ENCODE measurements at places on chromosomes 5 and 9. TPM values are rescaled to one million over a fixed set of nuclear protein-coding genes. Genes with fewer than 3 reads are reported as not detected.

Gene PALM2AKAP2
- total RNA-seq: not detected

Gene CARD6
- total RNA-seq: 4.3 TPM

Gene UNC5A
- total RNA-seq: not detected

Gene PCDHGB2
- 0.47 TPM for total RNA-seq

Gene CMBL
- total RNA-seq: 1.1 TPM

Gene SMIM15
- 34.4 TPM for total RNA-seq

Gene LCN9
- not detected for total RNA-seq

Gene SELENOP
- total RNA-seq: 2.7 TPM

Gene TLX3
- not detected for total RNA-seq

Gene ADRB2
- 11.3 TPM for total RNA-seq

Gene TSLP
- not detected for total RNA-seq

Gene SYK
- total RNA-seq: 3.9 TPM

GRCh38 chr5:73215891-73216610 lies 43.1 kb downstream of the TMEM174 start:
- peaks cover 13% of the 10 kb centered on the region for H3K4me1 ChIP-seq
- no peaks in the 10 kb centered on the region for H3K36me3 ChIP-seq
- peaks cover 14% of the 10 kb centered on the region for H3K27me3 ChIP-seq
- no peak overlapping the region for H3K27ac ChIP-seq
- H3K4me3 ChIP-seq: peak overlapping the region; percentile 34

GRCh38 chr5:19608444-19609002 lies 379.5 kb downstream of the CDH18 start:
- H3K36me3 ChIP-seq: no peaks in the 10 kb centered on the region
- no peaks in the 10 kb centered on the region for H3K4me1 ChIP-seq
- no peak overlapping the region for H3K4me3 ChIP-seq
- H3K27ac ChIP-seq: no peak overlapping the region
- no peaks in the 10 kb centered on the region for H3K27me3 ChIP-seq
- DNase-seq: no peak

GRCh38 chr5:52784737-52785136 lies 3.0 kb upstream of the ITGA1 start:
- H3K27ac ChIP-seq: no peak overlapping the region
- no peak overlapping the region for H3K4me3 ChIP-seq
- peaks cover 9% of the 10 kb centered on the region for H3K27me3 ChIP-seq

- no peak overlapping the region for H3K4me3 ChIP-seq
- H3K27me3 ChIP-seq: no peaks in the 10 kb centered on the region
- no peaks in the 10 kb centered on the region for H3K36me3 ChIP-seq
- no peaks in the 10 kb centered on the region for H3K4me1 ChIP-seq
These were observed 29.6 kb downstream of the ZNF366 start for GRCh38 chr5:72477644-72478043.

- no peak for DNase-seq
- no peaks in the 10 kb centered on the region for H3K4me1 ChIP-seq
- H3K36me3 ChIP-seq: no peaks in the 10 kb centered on the region
These were observed 269.9 kb downstream of the MED10 start for GRCh38 chr5:6108540-6108848.

DNA sequence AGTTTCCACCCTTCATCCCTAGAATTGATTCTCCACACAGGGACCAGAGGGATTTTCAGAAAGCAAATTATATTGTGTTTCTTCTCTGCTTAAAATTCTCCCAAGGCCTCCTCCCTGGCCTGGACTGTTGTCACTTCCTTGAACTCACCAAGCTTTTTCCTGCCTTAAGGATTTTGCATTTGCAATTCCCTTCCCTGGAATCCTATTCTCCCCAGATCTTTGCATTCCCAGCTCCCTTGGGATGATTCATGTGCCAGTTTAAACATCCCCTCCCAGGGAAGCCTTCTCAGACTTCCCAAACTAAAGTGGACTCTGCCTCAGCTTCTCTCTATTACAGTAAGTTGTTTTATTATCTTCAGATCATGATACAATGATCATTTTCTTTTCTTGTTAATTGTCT lies 35.2 kb upstream of the PDE8B start:
- no peaks in the 10 kb centered on the region for H3K36me3 ChIP-seq
- H3K4me1 ChIP-seq: peaks cover 3% of the 10 kb centered on the region
- no peak for DNase-seq
- no peak overlapping the region for H3K27ac ChIP-seq
- H3K27me3 ChIP-seq: peaks cover 7% of the 10 kb centered on the region
- no peak overlapping the region for H3K4me3 ChIP-seq

GRCh38 chr5:171597946-171598640 lies 178.6 kb downstream of the FGF18 start:
- H3K4me3 ChIP-seq: no peak overlapping the region
- H3K27ac ChIP-seq: no peak overlapping the region
- DNase-seq: no peak
- H3K4me1 ChIP-seq: peaks cover 2% of the 10 kb centered on the region
- no peaks in the 10 kb centered on the region for H3K36me3 ChIP-seq

- no peaks in the 10 kb centered on the region for H3K4me1 ChIP-seq
- H3K4me3 ChIP-seq: no peak overlapping the region
- no peaks in the 10 kb centered on the region for H3K36me3 ChIP-seq
These were observed 166.0 kb downstream of the SPATA31D1 start for GRCh38 chr9:82154573-82154972.

DNA sequence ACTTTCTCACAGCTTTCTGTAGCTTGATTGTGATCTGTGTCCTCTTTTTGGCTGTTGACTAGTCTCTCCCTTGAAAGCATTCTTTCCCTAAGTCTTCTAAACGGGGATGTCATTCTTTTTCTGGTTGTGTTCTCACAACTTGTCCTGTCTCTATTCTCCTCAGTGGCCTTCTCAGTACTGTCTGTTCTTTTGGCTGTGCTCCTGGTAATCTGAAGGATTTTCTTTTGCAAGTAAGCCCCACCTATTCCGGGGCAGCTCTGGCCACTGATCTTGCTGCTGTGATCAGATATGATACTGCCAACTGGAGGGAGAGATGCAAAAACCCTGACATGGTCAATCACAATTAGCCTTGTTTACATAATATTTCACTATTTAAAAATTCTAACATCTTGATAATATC lies 172.2 kb downstream of the CDC42SE2 start:
- H3K27me3 ChIP-seq: no peaks in the 10 kb centered on the region
- DNase-seq: no peak
- H3K27ac ChIP-seq: no peak overlapping the region
- no peaks in the 10 kb centered on the region for H3K4me1 ChIP-seq
- H3K36me3 ChIP-seq: peaks cover 5% of the 10 kb centered on the region

DNA sequence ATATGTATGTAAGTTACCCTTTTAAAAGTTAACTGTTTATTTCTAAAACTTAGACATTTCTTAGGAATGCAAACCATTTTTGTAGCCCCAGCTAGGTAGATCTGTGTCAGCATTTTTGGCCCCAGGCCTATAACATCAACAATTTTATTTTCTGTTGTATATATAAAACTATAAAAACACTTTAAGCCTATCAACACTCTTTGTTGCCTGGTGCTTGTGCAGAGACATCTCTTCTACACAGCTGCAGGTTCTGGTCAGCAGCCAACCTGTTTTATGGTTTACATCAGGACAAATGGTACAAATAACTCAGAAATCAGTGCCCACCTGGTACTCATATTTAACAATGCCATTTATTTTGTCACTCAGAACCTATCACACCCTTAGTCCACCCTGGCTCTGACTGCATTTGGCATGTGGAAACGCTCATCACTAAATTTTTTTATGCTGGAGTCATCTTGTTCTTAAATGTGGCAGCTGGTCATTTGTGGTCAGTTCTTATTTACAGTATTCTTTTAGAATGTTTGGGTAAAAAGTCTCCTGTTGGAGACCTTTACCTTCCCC lies 173.4 kb downstream of the DNAH5 start:
- H3K27ac ChIP-seq: no peak overlapping the region
- H3K36me3 ChIP-seq: no peaks in the 10 kb centered on the region
- H3K4me1 ChIP-seq: no peaks in the 10 kb centered on the region
- DNase-seq: no peak

GRCh38 chr5:67182301-67182790 lies 14.3 kb downstream of the CD180 start:
- no peak overlapping the region for H3K4me3 ChIP-seq
- no peaks in the 10 kb centered on the region for H3K27me3 ChIP-seq
- no peaks in the 10 kb centered on the region for H3K36me3 ChIP-seq
- peak overlapping the region; percentile 57 for H3K27ac ChIP-seq
- DNase-seq: no peak
- peaks cover 17% of the 10 kb centered on the region for H3K4me1 ChIP-seq

DNA sequence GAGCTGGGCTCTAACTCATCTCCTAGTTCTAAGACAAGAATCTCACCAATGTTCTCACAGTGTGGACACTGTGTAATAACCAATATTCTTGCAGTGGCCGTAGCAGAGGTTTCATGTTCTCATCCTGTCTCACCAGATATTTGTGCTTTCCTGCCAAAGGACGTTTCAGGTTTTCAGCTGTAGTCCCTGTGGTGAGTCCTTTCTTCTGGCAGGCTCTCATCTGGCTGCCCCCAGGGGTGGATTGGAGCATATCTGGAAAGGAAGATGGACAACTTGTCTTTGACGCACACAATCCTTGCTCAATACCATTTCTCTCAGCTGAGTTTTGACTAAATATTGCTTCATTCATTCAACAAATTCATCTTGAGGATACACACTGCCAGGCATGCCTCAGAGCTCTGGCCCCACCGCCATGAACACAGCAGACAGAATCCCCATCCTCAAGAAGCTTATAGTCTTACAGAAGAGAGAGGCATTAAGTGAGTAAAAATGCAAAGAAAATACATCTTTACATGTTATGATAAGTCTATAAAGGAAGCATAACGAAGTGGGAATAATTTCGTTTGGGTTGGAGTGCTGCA lies 33.8 kb upstream of the NEURL1B start:
- H3K36me3 ChIP-seq: no peaks in the 10 kb centered on the region
- H3K27me3 ChIP-seq: peaks cover 44% of the 10 kb centered on the region
- H3K27ac ChIP-seq: no peak overlapping the region
- no peak overlapping the region for H3K4me3 ChIP-seq
- no peaks in the 10 kb centered on the region for H3K4me1 ChIP-seq

DNA sequence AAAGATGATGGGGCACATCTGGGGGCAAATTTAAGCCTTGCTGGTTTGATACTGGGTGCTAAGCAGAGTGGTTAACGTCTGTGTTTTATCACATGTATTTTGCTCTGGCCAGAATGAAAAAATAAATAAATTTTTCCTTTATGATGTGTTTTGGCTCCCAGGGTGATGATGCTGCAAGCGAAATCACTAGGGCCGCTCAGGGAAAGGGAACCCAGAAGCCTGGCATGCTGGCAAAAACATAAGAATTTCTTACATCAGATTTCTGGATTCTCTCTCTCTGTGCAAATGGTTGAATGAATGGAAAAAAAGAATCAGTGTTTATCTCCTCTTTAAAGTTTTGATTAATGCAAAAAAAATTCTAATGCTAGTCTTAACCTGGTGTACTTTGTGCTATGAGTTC lies 1975.2 kb upstream of the C9orf72 start:
- no peaks in the 10 kb centered on the region for H3K27me3 ChIP-seq
- H3K4me1 ChIP-seq: no peaks in the 10 kb centered on the region
- no peak overlapping the region for H3K27ac ChIP-seq
- no peaks in the 10 kb centered on the region for H3K36me3 ChIP-seq
- H3K4me3 ChIP-seq: no peak overlapping the region
- DNase-seq: no peak

GRCh38 chr9:110340306-110340705 lies 2.6 kb upstream of the TXNDC8 start:
- H3K36me3 ChIP-seq: no peaks in the 10 kb centered on the region
- peaks cover 3% of the 10 kb centered on the region for H3K27me3 ChIP-seq
- no peak overlapping the region for H3K4me3 ChIP-seq
- no peak for DNase-seq
- H3K27ac ChIP-seq: no peak overlapping the region
- no peaks in the 10 kb centered on the region for H3K4me1 ChIP-seq

GRCh38 chr5:145971108-145971507 lies 34.7 kb downstream of the SH3RF2 start:
- no peaks in the 10 kb centered on the region for H3K36me3 ChIP-seq
- no peak overlapping the region for H3K4me3 ChIP-seq
- H3K4me1 ChIP-seq: no peaks in the 10 kb centered on the region

DNA sequence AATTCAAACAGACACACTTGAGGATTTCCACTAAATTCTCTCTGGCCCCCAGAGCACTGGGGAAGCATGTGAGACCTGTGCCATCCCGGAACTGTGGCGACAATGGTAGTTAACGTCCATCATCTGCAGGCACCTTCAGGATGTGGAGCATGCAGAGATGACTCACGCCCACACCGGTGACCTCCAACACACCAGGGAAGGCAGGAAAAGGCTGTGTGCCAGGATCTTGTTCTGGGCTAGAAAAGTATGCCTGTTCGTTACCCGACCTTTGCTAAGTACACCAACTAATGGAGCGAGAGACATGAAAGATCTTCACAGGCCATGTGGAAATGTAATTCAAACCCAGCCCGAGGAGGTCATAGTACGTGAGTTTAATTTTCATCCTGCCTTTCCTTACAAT lies 208.8 kb downstream of the MELK start:
- no peaks in the 10 kb centered on the region for H3K36me3 ChIP-seq
- H3K27ac ChIP-seq: no peak overlapping the region
- no peak overlapping the region for H3K4me3 ChIP-seq

- no peak overlapping the region for H3K4me3 ChIP-seq
- DNase-seq: peak; percentile 2
- no peaks in the 10 kb centered on the region for H3K4me1 ChIP-seq
- H3K27ac ChIP-seq: no peak overlapping the region
These were observed 91.3 kb downstream of the CAMSAP1 start for GRCh38 chr9:135815830-135816650.

DNA sequence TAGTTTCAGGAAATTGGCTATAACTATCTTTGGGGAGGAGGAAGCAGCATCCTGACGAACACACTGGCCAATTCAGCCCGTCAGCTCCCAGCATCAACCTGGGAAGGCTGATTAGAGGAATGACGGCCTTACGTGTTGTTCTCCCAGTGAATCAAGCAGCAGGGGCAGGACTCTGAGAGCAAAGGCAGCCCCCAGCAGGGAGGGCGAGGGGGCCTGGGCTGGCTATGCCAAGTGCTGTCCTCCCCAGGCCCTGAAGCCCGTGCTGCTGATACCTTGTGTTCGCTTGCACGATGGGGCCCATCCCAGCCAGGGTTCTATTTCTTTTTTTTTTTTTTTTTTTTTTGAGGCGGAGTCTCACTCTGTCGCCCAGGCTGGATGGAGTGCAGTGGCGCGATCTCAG lies 254.1 kb downstream of the FSTL4 start:
- no peak overlapping the region for H3K4me3 ChIP-seq
- no peaks in the 10 kb centered on the region for H3K4me1 ChIP-seq
- H3K36me3 ChIP-seq: no peaks in the 10 kb centered on the region
- H3K27ac ChIP-seq: no peak overlapping the region

- no peaks in the 10 kb centered on the region for H3K36me3 ChIP-seq
- no peak overlapping the region for H3K27ac ChIP-seq
- no peak overlapping the region for H3K4me3 ChIP-seq
- DNase-seq: no peak
- H3K27me3 ChIP-seq: no peaks in the 10 kb centered on the region
- no peaks in the 10 kb centered on the region for H3K4me1 ChIP-seq
These were observed 22.1 kb upstream of the GRPEL2 start for GRCh38 chr5:149323210-149323609.

GRCh38 chr9:7366121-7366520 lies 433.5 kb downstream of the DMAC1 start:
- no peak overlapping the region for H3K4me3 ChIP-seq
- no peak overlapping the region for H3K27ac ChIP-seq
- no peaks in the 10 kb centered on the region for H3K27me3 ChIP-seq
- no peaks in the 10 kb centered on the region for H3K36me3 ChIP-seq
- H3K4me1 ChIP-seq: no peaks in the 10 kb centered on the region
- no peak for DNase-seq

Data from T-cell (primary cell).